NCI-H82 (cell line): ENCODE measurements at places on chromosomes 5 and 9.

GRCh38 chr5:178286226-178287090, 53.9 kb upstream of the PHYKPL start:
- DNase-seq = no peak

DNA sequence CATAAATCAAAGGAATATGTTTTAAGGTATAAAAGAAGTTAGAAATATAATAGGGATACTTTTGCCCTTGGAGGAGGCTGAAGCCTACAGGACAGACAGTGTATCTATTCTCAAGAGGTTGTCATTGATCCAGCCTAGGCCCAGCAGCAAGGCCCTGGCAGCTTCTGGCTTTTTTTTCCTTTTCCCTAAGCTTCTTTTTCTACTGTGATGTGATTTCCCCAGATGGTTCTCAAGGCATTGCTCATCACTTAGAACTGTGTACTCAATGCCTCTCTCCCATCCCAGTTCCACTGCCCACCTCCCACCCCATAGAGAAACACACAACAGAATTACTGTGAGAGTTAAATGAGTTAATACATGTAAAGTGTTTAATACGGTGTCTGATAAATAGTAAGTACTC, 88.6 kb downstream of the SLC44A1 start:
- DNase-seq = no peak

- no peak for DNase-seq
These were observed 45.5 kb downstream of the CCNH start for GRCh38 chr5:87367243-87367642.

DNA sequence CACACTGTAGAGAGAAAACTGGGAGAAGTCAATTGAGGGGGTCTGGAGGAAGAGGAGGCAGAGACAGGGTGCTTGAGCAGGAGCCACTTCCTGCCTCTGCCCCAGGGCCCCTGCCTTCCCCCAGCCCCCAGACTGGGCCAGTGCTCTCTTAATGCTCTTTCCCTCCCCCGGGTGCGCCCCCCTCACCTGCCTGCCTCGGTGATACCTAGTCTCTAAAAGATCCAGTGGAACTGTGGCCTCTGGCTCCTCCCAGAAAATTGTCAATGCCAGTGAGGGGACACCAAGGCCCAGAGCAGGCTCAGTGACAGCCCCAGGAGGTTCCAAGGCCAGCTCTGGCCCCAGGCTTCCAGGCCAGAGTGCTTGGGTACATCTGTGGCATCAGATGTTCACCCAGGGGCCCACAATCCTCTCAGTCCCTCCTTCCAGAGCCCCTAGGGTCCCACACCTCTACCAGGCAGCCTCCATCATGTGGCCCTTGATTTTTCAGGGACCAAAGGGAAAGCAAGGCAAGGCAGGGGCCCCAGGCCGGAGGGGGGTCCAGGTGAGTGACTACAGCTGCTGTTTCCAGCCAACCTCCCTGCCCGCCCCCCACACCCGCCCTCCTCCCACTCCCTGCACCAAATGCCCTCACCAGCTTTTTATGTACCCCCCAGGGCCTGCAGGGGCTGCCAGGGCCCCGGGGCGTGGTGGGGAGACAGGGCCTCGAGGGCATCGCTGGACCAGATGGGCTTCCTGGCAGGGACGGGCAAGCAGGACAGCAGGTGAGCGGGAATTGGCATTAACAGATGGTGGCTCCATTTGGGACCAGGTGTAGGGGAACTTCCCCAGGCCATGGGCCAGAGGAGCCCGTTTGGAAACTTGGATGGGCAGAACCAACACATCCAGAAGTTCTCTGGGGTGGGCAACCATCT, 33.1 kb upstream of the ORM1 start:
- DNase-seq = no peak

DNA sequence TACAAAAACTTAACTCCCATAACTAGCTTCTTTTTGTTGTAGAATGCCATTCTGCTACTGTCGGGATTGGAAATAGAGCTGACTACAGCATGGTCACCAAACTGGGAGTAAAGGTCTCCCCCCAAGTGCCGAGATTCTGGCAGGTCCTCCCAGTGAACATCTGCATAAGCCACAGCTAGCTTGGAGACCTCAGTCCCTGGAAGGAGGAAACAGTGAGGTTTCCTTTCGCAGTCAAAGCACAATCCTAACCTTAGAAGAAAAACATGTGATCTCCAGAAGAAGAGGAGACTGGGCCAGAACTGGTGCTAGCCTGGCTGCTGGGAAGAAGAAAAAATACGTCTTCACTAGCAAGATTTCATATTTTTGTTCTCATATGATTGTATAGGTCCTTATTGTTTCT, 127.4 kb downstream of the SCAMP1 start:
- no peak for DNase-seq

GRCh38 chr9:135363596-135363995, 116.0 kb upstream of the PPP1R26 start:
- no peak for DNase-seq

DNA sequence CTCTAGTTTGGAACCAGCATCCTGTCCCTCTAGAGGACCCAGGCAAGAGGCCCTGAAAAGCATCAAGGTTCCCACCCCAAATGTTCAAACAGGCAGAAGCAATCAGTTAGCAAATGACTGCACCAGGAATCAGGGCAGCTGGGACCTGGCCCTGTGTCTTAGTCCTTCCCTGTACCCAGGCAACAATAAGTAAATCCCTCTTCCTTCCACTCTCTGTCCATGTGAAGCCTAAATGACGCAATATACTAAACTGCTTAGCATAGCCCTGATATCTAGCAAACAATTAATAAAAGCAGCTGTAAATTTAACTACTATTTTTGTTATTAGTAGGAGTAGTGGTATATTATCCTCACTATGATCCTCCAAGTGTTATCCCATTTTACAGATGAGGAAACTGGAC, 13.2 kb upstream of the ADRA1B start:
- DNase-seq = no peak
